ENCODE measurements at places on chromosomes 13 and 19.

DNA sequence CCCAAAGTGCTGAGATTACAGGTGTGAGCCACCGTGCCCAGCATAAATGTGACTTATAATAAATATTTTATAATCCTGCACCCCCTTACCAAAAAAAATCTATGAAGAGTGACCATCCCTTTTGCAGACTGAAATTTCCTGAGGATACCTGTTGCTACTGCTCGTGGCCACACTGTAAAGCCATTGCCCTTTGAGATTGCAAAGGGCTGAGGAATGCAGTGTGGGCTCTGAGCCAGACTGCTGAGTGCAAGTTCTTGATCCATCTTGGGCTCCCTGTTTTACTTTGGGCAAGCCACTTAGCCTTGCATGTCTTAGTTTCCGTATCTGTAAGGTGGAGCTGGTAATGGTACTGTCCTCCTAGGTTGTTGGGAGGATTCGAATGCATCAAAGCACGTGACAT lies 23.4 kb downstream of the SIPA1L3 start:
- DNase-seq: no peak

- DNase-seq: no peak
Observed at GRCh38 chr13:80199585-80200292, 141.2 kb downstream of the SPRY2 start.

- DNase-seq: no peak
Observed at GRCh38 chr19:30312582-30313352, 59.4 kb upstream of the ZNF536 start.

DNA sequence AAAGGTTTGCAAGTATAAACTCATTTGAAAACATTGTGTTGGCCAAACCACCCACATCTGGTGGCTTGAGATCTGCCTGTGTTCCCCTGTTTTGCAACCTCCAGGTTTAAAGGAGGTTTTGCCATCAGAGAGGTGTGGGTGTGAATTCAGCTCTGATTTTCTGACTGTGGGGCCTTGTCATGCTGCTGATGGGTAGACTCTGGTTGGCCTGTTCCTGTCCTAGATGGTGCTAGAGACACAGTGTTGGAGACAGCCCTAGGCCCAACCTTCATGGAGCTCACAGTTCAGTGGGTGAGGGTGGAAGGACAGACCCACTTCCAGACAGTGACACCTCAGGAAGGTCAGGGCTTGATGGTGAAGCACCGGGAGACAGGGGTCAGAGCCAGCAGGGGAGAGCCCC lies 7.5 kb downstream of the RAB4B start:
- DNase-seq: no peak

DNA sequence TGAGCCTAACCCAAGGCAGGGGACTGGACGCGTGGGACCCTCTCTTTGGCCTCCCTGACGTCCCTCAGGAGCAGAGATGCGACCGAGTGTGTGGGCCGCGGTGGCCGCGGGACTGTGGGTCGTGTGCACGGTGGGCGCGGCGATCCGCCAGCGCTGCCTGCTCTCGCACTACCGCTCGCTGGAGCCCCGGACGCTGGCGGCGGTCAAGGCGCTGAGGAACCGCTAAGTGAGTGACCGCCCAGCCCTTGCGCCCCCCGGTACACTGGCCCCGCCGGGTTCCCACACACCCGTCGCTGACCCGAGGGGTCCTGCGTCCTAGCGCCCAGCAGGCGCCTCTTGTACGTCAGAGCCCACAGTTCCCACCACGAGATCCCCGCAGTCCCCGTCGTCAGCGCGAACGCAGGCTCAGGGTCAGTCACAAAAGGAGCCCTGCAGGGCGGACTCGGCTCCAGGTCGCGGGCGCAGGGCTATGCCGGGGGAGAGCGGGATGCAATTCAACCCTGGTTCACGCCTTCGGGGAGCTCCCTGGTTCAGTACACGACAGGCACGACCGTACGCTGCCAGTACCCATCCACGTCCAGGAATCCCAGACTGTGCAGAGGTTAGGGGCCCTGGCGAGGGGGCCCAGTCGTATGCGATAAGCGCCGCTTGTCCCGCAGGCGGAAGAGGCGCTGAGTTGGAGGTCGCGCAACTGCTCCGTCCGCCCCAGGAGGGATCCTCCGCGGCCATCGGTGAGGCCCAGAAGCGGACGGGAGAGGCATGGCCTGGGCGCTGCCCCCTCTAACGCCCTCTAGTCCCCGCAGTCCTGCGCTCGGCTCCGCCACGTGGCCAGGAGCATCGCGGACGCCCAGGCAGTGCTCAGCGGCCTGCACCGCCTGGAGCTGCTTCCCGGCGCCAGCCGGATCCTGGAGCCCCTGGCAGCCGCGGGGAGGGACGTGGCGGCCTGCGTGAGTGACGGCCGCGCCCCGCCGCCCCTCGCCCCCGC lies 3.6 kb upstream of the IFNL2 start:
- no peak for DNase-seq

- no peak for DNase-seq
Observed at GRCh38 chr19:35204799-35205732, 23.5 kb downstream of the FAM187B start.

DNA sequence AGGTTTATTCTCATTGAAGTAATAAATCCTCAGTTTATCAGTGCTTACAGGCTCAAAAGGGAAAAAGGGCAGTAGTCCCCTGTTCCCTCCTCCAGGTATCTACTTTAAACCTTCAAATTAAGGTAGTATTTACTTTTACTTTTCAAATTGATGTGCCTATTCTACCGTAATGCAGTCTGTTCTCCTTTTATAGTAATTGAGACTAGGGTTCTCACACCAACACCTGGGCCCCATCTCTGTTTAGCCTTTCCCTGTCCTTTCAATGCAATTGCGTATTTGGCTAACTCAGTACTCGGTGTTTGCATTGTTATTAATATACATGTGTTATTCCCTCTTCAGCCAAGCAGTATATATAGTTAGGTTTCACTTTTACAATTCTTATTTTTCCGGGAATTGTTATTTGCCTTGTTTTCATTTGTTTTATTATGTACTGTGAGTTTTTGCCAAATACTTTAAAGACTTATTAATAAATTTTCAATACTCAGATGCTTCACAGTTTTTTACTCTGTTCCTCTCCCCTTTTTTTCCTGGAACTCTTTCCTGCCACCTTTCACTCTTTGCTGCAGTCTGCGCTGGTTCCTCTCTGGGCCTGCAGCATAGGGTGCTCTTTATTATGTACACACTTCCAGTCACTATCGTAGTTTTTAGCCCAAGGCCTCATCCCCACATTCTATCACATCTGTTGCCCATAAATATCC lies 30.3 kb downstream of the USPL1 start:
- DNase-seq: no peak

DNA sequence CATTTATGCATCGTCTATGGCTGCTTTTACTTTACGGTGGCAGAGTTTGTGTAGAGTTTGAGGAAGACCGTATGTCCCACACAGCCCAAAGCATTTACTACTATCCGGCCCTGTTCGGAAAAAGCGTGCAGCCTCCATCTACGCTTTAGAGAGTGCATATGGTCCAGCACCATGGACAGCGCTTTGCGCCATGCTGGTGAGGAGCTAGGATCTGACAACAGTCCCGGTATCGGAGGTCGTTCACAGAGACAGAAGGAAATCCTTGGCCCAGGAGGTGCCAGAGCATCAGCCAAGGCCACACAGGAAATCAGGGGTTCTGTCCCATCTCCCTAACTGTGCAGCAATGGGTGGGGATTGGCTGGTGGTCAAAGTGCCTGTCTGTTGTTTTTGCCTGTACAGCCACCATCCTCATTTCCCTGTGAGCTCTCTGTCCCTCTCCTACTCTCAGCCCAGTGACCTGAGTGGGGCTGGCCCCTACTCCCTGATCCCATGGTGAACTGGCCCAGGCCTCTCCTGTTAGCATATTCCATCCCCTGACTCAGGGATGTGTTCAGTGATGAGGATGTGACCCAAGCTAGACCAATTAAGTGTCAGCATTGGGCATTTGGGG lies 16.2 kb upstream of the PRODH2 start:
- peak; percentile 55 for DNase-seq

GRCh38 chr13:83414393-83414792 lies 467.9 kb downstream of the SLITRK1 start:
- DNase-seq: no peak

DNA sequence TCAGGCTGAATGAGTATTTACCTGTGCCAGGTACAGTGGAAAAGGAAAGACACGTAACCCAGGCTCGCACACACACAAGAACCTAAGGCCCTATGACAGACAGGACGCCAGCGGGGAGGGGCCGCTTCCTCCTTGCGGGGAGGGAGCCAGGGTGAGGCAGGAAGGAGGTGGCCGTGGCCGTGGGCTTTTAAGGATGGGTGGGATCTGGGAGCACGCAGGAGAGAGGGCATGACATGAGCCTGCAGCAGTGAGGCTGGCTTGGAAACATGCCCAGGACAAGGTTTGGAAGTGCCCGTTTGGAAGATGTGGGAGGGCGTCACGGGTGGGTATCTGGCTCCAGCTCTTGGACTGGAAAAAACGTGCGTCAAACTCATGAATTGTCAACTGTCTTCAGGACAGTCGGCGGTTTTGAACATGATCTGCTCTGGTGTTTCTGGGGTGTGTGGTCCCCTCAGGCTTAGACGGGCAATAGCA lies 20.1 kb downstream of the SH3GL1 start:
- DNase-seq: no peak
